ENCODE measurements at places on chromosomes 6 and 20.
A peak's percentile ranks its signal among the peaks of the same experiment; 100 is the strongest.

DNA sequence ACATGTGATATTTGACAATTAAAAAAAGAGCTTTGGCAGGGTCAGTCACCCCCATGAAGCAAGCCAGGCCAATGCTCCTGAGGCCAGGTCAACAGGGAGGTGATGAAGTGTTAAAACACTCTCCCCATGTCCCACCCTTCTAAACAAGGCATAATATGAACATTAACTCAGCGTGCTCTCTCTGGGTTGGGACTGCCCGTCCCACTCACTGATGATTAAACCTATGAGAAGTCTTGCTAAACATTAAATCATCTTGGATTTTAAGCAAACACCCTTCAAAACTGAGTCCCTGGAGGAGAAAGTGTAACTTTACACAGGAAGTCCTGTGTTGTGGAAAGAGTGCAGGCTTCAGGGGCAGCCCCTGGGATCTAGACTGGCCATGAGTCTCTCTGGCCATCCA is 558.5 kb downstream of the CD83 start:
- no peak for DNase-seq

DNA sequence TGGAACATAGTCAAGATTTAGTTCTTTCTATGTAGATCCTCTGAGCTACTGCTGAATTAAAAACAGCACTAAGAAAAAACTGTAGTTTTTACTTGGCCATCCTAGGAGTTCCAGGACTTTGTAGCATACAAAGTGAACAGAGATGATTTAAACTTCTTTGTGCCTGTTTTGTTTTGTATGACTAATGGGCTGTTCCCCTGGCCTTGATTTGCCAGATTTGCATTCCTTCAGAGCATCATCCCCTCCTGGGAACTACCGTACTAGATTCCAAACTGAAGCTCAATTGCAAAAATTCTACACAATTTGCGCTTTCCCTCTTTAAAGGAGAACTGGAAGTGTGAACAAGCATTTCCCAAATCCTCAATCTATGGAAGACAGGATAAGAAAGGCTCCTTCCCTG is 23.1 kb downstream of the ACOT13 start:
- DNase-seq = no peak

- DNase-seq = no peak
Observed at GRCh38 chr6:135983718-135984343, 132.3 kb downstream of the PDE7B start.

DNA sequence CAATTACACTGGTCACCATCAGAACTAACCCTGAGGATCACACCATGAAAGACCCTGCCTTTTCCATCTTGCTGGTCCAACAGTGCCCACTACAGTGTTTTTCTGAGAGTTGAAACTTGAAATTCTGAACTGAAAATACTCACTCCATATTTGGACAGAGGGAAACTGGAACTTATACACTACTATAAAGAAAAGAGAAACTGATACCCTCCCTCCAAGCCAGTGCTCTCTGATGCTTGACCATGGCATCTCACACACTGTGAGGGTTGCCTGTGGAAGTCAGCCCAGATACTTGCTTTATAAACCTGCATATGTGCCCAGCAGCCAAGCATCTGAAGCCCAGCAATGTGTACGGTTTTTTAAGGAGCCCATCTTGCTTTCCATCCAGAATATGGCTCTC is 108.7 kb downstream of the FOXA2 start:
- no peak for DNase-seq

GRCh38 chr6:32255199-32256153 is 31.6 kb upstream of the NOTCH4 start:
- peak; percentile 51 for DNase-seq

DNA sequence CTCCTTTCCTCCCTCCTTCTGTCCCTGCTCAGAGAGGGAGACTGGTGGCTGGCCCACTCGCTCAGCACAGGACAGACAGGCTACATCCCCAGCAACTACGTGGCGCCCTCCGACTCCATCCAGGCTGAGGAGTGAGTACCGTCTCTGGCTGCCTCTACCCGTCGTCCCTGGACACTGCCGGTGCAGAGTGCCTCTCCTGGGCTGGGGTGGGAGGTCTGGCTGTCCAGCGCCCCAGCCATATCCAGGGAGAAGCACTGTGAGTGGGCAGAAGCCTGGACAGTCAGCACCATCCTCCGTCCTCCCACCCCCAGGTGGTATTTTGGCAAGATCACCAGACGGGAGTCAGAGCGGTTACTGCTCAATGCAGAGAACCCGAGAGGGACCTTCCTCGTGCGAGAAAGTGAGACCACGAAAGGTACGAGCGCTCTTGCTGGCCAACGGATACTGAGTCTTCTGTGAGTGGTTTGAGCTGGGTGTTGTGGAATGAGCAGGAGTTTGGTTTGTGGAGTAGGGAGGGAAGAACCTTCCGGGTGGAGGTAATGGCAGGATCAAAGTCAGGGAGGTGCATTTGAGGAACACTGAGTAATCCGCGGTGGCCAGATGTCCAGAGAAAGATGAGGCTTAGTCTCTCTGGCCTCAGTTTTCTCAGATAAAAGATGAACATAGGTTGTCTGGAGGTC is 48.1 kb downstream of the SRC start:
- DNase-seq = no peak

GRCh38 chr20:32621071-32621890 is 36.1 kb upstream of the NOL4L start:
- DNase-seq = no peak

- no peak for DNase-seq
Observed at GRCh38 chr6:98116455-98116854, 717.9 kb upstream of the POU3F2 start.

DNA sequence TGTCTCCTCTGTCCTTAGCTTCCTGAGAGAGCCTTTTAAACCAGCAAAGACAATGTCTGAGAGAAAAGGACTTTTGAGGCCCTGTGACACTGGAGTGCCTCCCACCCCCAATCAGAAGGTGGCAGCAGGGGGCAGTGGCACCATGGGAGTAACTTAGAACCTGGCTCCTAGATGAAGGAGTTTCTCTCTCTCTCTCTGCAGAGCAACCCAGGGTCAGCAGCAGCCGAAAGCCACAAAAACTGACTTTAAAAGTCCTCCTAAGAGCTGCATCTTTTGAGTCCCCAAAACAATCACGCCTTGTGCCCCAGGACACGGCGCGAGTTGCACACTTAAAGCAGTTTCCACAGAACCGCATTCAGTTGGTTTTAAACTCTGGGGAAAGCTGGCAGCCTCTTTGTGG is 5.3 kb upstream of the TCP11 start:
- no peak for DNase-seq

GRCh38 chr6:160795721-160796120 is 93.7 kb downstream of the PLG start:
- no peak for DNase-seq

- no peak for DNase-seq
Observed at GRCh38 chr6:7628909-7629308, 38.9 kb downstream of the SNRNP48 start.

- no peak for DNase-seq
Observed at GRCh38 chr20:17129089-17129488, 97.8 kb upstream of the PCSK2 start.

GRCh38 chr6:107612762-107613415 is 123.0 kb downstream of the SOBP start:
- DNase-seq = no peak

GRCh38 chr20:53934421-53935343 is 135.7 kb downstream of the BCAS1 start:
- DNase-seq = no peak

DNA sequence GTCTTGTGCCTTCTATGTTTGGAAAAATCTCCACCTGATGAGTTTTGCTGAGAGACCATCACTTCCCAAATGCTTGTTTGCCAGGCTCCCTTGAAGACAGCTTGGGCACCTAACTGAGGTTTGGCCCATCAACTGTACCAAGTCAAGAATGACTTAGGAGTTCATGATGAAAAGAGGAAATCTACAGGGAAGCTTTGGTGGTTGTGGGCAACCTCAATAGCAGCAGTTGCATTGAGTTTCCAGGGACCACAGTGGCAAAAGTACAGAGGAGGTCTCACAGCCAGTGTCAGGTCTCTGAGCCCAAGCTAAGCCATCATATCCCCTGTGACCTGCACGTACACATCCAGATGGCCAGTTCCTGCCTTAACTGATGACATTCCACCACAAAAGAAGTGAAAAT is 49.7 kb upstream of the PHACTR1 start:
- DNase-seq = no peak

- no peak for DNase-seq
Observed at GRCh38 chr20:1212023-1212422, 8.8 kb downstream of the C20orf202 start.

DNA sequence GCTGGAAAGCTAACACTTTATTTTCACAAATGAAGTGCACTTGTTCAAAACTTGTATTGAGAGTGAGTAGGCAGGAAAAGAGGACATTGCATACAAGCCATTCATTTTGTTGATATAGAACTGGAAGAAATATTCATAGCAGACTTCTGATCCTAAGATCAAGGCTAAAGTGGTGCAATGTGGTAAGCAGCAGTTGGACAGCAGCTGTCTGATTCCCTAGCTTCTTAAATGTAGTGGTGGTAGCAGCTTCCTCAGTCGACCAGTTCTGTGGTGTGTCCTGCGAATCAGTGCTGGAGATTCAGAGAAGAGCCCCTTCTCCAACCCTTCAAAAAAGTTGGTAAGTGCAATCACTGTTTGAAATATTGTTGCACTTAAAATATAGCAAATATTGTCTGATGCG is 281.7 kb upstream of the GJE1 start:
- no peak for DNase-seq

GRCh38 chr20:39309458-39309857 is 347.3 kb downstream of the DHX35 start:
- DNase-seq = no peak

DNA sequence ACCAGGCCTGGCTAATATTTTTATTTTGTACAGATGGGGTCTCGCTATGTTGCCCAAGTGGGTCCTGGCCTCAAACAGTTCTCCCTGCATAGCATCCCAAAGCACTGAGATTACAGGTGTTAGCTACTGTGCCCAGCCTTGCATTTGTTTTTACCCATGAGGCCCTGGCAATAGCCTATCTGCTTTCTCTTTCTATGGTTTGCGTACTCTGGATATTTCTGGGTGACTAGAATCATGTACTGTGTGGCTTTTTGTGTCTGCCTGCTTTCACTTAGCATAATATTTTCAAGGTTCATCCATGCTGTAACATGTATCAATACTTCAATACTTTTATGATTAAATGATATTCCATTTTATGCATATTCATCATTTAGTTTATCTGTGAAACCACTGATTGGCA is 451.7 kb downstream of the GRIK2 start:
- DNase-seq = no peak

- no peak for DNase-seq
Observed at GRCh38 chr6:149334201-149334600, 16.7 kb downstream of the TAB2 start.

- DNase-seq = no peak
Observed at GRCh38 chr6:82693094-82693493, 329.5 kb downstream of the TPBG start.

GRCh38 chr6:118755941-118756646 is 104.7 kb upstream of the CEP85L start:
- no peak for DNase-seq

GRCh38 chr6:12037798-12038197 is 25.7 kb downstream of the HIVEP1 start:
- DNase-seq = no peak

- no peak for DNase-seq
Observed at GRCh38 chr20:44707018-44707579, 8.1 kb upstream of the CCN5 start.

GRCh38 chr20:49892260-49892659 is 23.1 kb downstream of the SPATA2 start:
- DNase-seq = no peak

- no peak for DNase-seq
Observed at GRCh38 chr6:26415791-26416190, 13.7 kb downstream of the BTN3A1 start.

- no peak for DNase-seq
Observed at GRCh38 chr20:34980543-34981233, 25.0 kb downstream of the MYH7B start.

DNA sequence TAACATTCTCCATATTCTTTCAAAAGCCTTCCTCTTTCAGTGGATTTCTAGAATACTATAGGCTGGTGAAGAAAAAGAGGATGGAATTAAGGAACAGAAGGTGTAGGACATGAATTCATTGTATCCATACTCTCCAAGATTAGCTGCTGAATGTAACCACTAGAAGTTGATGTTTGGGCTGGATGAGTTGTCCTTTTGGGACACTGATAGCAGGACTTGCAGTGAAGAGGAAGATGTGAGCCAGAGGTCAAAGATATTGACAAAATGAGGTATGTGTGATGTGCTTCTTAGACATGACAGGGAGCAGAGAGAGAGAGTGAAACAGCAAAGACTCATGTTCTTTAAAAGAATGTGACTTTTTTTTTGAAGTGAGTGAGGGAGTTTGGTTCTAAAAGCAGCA is 134.3 kb upstream of the MAN1A1 start:
- no peak for DNase-seq

Data from activated T-helper 9 cell treated with anti-CD3 and anti-CD28 coated beads, Interleukin-2, amount 50 U/mL, for 16 hours (primary cell).